Right cardiac atrium (tissue), 5 donors: ENCODE measurements at places on chromosomes 5 and 9. TPM values are rescaled to one million over a fixed set of nuclear protein-coding genes. Genes with fewer than 3 reads are reported as not detected.

GRCh38 chr9:78472111-78472510 lies 175.2 kb downstream of the PSAT1 start:
- DNase-seq, result no peak

DNA sequence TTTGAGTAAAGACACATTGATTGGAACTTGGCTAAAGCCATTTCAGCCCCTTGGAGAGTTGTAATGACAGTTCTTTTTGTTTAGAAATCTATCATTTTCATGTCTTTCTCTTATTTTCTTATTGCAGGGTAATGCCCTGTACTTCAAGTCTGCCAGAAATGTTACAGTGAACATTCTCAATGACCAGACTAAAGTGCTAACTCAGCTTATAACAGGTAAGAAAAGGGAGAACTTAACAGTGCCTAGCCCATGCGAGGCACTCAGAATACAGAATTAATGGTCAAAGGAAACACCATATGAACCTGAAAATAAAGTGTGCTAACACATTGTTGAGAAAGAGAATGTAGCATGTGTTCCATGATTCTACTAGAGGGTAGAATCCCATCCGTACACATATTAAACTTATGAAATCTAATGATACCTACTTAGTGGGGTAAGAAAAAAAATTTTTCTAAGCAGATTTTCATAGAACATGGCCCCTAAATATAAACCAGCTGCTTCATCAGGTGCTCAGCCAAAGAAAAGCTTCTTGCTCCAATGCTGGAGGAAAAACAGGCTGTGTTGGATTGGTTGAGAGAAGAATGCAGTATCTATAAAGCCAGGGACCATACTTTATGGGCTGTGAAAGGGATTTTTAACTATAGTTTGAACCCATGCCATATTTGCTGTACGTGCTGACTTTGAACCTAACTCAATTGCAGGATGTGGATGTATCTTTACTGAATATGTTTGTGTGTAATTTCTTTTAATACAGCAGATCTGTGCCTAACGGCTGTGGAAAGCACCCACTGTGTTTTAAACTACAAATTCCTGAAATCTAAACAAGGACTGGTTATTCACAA lies 260.8 kb upstream of the PPP1R2B start:
- DNase-seq, result no peak

IL17B gene
- 0.94 TPM for total RNA-seq

- no peak for DNase-seq
These were observed 12.1 kb downstream of the CDHR2 start for GRCh38 chr5:176561259-176561658.

GRCh38 chr9:82410866-82411265 lies 422.3 kb downstream of the SPATA31D1 start:
- no peak for DNase-seq

DNA sequence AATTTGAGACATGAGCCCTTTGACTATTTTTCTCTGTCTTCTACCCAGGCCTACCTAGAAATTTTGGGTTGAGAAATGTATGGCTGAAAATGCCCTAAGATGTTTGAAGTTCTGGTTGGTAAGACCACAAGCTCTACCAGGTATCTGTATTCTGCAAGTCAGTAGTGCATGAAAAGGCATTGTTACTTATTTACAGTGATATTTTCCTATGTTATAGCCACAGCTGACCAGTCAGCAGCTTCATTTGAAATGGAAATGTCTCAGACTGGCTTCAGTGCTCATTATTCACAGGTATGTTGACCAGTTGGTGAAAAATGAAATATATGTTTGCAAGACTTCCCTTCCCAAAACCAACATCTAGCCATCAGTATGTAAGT lies 91.9 kb upstream of the ITGA2 start:
- no peak for DNase-seq

OR1J4 gene
- total RNA-seq, result not detected

GRCh38 chr5:37735649-37736347 lies 104.0 kb downstream of the GDNF start:
- no peak for DNase-seq

IRX2 gene
- total RNA-seq, result not detected

DNA sequence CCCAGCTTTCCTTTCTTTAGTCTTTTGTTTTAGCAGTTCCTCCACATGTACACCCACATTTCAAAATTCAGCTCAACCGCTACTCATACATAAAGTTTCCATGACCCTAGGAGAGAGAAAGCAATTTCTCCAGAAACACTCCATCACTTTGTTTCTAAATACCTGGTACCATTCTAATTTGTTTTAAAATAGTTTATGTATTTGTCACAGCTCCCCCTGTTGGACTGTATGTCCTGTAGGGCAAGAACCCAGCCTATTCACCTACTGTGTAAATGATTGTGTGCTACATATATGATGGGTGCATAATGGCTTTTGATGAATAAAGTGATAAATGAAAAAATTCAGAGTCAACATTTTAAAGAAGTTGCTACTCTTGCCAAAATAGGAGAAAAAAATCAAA lies 139.1 kb downstream of the COX7C start:
- no peak for DNase-seq

- DNase-seq, result no peak
These were observed 191.3 kb upstream of the RAI14 start for GRCh38 chr5:34464829-34465228.

BARX1 gene
- not detected for total RNA-seq
